ENCODE measurements at places on chromosomes 4 and X.
A peak's percentile ranks its signal among the peaks of the same experiment; 100 is the strongest.

DNA sequence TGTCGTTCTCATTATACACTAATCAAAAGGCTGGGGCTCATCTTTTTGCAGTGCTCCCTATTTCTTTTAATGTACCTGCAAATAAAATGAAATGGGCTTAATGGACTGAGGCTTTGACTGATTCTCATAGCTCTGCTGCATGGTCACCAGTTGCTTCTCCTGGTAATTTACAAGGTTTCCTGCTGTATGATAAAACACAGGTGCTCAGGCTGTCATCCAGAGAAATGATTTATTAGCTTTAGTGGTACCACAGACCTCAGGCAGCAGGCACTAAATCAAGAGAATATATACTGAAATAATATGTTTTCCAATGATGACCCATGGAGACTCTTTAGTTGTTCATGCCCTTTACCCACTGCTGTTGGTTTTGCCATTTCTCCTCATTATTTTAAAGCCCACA, 137.7 kb downstream of the C4orf33 start:
- no peak for DNase-seq

GRCh38 chr4:26075583-26075982, 161.6 kb downstream of the SMIM20 start:
- DNase-seq: no peak

DNA sequence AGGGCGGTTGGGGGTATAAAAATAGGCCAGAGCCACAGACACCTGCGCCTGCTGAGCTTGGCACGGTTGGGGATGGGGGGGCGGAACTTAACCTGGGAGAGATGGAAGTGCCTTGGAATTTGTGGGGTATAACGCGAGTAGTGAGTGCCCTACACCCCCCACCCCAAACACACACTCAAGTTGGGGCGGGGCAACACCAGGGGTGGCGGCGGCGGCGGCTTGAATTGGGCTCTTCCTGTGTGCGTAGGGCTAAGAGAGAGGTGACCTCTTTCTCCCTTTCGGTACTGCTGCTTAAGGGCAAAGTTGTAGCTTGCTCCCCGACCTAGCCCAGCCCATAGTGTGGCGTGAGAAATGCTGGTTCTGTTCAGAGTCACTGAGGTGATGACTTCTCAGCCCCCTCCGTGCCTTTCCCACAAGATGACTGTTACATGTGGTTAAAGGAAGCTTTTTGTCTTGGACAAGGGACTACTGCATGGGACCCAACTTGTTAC, 839 bp downstream of the STK26 start:
- DNase-seq: peak; percentile 6

GRCh38 chrX:15761564-15762191, 23.6 kb downstream of the CA5B start:
- no peak for DNase-seq

GRCh38 chrX:6460893-6461490, 73.9 kb downstream of the VCX3A start:
- DNase-seq: no peak

DNA sequence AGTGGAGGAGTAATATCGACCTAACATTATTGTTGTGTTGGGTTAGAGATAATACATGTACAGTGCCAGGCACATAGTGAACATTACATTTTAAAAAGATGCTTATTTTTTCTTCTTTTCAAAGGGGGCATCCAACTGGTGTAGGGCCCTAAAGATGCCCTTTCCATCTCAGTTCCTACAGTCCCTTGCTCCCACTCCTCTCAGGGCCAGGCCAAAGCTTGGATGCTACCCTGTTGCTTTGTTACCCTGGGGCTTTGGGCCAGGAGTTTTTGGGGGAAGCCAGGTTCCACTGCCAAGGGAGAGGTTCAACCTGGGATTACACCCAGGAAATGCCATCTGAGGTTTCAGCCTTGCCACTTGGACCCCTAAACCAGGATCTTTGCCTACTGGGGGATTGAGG, 918 bp downstream of the IGSF1 start:
- DNase-seq: no peak

- no peak for DNase-seq
Measured at GRCh38 chr4:186904101-186904500, 180.4 kb upstream of the FAT1 start.

- no peak for DNase-seq
Measured at GRCh38 chr4:159105761-159106243, 2.9 kb downstream of the RAPGEF2 start.

- DNase-seq: no peak
Measured at GRCh38 chrX:69305333-69306062, 140.2 kb upstream of the PJA1 start.

GRCh38 chrX:55008571-55009358, 8.6 kb downstream of the APEX2 start:
- DNase-seq: no peak

DNA sequence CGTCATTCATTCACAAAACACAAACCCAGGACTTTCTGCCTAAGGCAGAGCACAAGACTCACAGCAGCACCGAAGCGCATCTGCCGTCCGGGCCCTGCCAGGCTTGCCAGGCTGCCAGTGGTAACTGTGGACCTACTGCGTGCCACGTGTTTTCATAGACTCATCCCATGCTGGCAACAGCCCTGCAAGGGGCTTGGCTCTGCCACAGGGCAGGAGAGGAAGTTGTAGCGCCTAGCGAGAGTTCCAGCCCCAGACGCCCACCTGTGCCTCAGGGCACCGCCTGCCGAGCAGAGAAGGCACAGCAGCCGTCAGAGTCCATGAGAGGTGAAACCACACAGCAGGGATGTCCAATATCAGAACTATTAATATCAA, 18.9 kb upstream of the MRFAP1 start:
- no peak for DNase-seq

GRCh38 chrX:49995107-49995731, 72.8 kb downstream of the CLCN5 start:
- DNase-seq: no peak

DNA sequence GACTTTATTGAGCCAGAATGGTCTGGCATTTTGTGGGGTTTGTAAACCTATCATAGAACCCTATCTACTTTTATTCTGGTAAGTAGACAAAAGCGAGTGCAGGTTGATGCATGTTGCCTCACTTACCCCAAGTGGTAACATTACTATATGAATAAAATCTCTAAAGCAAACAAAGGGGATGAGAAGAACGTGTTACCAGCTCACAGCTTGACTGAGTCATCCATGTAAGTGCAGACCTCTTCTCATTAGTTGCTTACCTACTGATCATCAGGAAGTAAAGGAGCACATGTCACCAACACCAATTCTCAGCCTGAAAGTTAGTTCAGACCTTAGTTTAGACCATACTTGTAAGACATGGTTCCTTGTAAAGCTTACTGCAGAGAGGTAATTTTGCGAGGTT, 1328.3 kb downstream of the C4orf33 start:
- no peak for DNase-seq

GRCh38 chrX:129695535-129695934, 40.8 kb upstream of the APLN start:
- no peak for DNase-seq

GRCh38 chrX:12974796-12975669, at the start of gene TMSB4X:
TMSB4X (plus strand) TSS chrX:12975110.
- DNase-seq: peak; percentile 77

GRCh38 chrX:72536542-72536941, 36.1 kb downstream of the HDAC8 start:
- no peak for DNase-seq

DNA sequence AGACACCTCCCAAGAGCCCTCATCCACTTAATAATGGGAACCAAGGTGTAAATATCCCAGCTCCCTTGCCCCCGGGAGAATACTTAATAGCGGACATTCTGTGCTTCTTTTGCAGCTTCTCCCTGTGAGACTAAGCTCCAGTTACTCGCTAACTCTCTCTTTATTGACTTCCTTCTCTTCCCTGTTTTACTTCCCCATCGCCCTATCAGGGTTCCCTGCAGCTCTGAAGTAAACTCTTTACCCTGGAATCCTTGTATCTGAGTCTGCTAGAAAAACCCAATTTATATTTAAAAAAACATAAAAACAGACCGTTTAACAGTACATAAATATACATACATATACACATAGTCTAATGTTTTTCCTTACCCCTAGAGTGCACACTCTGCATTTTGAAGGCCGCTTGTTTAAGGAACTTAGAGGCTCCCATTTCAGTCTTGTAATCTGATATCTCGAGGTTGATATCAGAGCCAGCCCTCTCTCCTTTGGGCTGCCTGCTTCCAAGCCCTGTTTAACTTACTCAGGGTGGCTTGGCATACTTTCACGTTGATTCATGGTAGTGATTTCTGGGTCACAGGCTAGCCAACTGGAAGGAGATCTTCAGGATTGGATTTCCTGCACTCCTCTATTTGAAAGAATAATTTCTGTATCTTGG, 177.4 kb upstream of the SCML1 start:
- DNase-seq: peak; percentile 16

GRCh38 chrX:152958047-152958446, 35.9 kb downstream of the PNMA5 start:
- DNase-seq: no peak

DNA sequence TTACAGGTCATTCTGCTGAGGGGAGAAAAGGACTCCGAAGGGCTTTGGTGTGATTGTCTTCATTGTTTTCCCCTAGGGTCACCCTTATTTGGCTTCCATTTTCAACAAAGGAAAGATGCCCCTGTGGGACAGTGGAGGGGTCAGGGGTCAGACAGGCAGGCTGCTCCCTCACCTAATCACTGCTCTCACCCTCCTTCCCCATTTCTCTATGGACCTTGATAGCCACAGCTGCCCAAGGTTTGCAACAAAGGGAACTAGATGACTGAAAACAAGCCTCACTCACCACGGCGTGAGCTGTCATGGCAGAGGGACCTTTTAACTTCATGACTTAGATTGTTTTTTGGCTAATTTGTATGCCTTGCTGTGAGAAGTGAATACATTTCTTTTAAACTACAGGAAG, 40.7 kb downstream of the C4orf51 start:
- no peak for DNase-seq

- DNase-seq: no peak
Measured at GRCh38 chrX:29699239-29699638, 516.1 kb upstream of the MAGEB2 start.

- no peak for DNase-seq
Measured at GRCh38 chr4:15912961-15913630, 25.4 kb downstream of the FGFBP1 start.

DNA sequence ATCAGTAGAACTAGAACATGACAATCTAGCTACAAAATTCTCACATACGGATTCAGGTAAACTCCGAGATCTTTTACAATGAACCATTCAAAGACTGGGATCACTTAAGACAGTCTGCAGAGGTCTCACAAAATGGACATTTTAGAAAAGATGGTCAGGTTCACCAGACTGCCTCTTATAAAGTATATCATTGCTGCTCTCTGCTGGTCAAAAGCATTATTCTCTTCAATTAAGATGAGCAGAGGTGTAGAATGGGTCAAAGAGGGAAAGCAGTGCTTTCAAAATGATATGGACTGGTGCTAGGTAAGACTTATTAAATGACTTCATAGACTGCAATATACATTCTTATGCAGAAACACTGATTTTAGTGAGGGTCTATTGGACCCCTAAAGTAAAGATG, 434.7 kb downstream of the PACRGL start:
- DNase-seq: no peak

DNA sequence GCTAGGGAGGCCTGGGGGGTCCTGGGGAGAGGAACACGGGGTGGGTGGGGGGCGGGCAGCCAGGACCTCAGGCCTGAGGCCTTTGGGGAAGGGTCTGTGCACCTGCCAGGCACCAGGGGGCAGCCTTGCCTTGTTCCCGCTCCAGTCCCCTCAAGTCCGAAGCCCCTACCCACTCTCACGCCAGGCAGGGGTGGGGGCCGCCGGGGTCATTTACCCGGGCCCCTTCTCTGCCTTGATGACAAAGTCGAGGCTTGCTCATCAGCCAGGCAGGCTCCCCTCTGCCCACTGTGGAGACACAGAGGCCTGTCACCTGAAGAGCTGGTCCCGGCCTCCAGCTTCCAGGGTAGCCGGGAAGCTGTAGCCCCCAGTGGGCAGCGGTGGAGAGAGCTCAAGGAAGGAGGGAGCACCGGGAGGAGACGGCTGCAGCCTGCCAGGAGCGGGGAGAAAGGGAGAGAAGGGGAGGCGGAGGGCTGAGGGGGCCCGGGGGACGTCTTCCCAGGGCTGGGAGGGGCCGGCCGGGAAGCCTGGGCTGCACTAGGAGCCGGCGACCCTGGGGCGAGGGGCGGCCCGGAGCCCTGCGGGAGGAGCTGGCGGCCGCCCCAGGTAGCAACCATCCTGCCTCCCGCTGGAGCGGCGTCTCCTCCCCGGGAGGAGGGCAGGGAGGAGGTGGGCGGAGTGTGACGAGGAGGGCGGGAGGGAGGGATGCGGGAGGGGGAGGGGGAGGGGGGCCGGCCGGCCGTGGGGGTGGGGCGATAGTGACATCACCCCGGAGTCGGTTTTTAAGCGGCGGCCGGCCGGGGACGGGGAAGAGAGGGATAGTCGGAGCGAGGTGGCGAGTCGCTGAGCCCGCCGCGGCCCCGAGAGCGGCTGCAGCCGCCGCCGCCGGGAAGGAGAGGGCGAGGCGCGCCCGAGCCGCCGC, at the start of gene SLC6A8:
Gene SLC6A8, plus strand, starts transcription at position 806 of the 919 bp plus-strand sequence. CDS start 649 bp downstream, outside the sequence.
- peak; percentile 65 for DNase-seq

GRCh38 chrX:114952696-114953095, 64.7 kb downstream of the IL13RA2 start:
- no peak for DNase-seq

DNA sequence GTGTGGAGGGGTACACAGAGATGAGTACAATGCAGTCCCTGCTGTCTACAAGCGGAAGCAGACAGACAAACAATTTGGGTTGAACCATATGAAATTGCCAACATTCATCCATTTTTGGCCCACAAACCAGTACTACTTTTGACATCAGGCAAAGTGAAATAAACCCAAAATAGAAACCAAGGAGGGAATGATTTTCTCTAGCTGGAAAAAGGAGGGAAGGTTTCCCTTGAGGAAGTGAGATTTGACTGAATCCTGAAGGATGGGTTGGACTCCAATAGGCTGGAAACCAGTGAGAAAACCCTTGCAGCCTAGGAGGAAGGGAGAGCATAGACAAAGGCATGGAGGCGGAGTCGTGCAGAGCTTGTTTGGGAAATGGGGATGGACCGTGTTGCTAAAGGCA, 63.5 kb upstream of the PJA1 start:
- DNase-seq: no peak

- no peak for DNase-seq
Measured at GRCh38 chr4:153159016-153159415, 45.2 kb upstream of the TRIM2 start.

DNA sequence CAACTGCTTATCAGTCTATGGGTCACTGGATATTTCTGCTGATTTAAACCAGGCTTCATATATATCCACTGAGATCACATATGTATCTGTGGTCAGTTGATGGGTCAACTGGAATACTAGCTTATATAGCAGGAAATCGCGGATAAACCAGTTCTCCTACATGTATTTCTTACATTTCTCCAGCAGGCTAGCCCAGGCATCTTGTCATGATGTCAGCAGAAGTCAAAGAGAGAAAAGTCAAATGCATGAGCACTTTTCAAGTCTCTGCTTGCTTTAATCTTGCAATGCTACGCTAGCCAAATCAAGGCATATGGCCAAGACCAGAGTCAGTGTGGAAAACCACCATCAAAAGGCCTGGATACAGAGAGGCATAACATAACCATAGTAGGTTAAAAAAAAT, 1008.8 kb upstream of the DIAPH2 start:
- peak; percentile 5 for DNase-seq

GRCh38 chrX:49262603-49263002, 1.9 kb downstream of the FOXP3 start:
- no peak for DNase-seq

GRCh38 chr4:11626066-11626465, 197.4 kb upstream of the HS3ST1 start:
- no peak for DNase-seq

GRCh38 chr4:140995058-140995457, 138.2 kb downstream of the RNF150 start:
- DNase-seq: no peak

Data from prostate gland (tissue), 2 donors.